Activated CD4-positive, alpha-beta T cell treated with anti-CD3 and anti-CD28 coated beads, Interleukin-2, amount 10 ng/mL, durations not matched to agents 7 days and 5 days (primary cell): ENCODE measurements at places on chromosomes 4 and X.

DNA sequence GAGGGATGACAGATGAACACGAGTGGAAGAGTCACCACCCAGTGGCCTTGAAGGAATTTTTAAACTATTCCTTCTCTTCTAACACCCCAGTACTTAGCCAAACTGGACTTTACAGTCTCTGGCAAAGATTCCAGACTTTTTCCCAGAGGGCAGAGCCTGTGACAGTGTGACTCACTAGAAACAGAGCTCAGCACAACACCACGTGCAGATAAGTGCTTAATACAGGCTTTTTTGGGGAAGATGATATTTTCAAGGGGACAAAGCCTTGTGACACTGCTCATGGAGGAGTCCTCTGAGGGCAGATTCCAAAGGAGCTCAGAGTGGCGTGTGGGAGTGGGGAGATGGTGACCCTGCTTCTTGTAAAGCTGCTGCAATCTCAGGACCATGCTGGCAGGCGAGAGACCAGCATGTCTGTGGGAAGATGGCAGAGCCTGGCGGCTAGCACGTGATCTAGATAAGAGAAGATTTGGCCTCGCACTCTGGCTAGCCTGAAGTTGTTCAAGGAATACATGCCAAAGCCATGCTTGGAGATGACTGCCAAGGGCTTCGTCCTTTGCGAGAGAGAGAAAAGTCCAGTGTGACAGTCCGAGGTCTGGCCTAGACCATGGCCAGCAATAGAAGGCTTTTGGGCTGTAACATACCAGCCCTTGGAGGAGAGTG lies 2.4 kb downstream of the RAB33A start:
- DNase-seq: no peak

DNA sequence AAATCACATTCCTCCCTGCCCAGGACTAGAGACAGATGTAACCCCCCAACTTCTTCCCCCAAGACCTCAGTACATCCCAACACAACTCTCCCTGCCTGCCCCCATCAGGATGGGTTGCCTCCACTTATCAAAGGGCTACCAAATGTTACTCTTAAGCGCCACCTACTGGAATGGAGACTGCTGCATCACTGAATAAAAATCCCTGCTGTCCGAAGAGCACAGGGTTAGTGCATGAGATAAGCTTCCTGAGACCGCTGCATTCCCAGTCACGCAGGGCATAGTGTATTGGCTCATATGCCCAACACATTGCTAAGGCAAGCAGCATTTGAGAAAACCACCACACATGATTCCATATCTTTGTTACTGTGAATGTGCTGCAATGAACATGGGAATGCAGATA lies 544.5 kb downstream of the PPP4R3C start:
- DNase-seq: peak; percentile 4

DNA sequence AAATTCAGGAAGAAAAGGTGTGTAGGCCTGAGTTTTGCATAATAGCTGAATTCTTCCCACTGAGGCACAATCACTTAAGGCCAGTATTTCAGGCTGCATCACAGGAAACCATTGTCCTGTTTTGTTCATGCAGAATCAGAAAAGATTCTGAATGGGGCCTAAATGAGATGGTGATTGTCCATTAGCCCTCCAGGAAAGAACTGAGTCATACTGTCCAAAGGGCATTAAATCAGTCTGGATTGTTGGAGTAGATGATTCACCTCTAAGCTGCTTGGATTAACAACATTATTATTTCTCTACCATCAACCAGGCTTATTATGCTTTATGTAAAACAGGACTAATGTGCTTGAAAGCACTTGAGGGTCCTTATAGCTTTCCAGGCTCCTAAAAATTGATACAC lies 36.2 kb downstream of the CT47B1 start:
- no peak for DNase-seq

DNA sequence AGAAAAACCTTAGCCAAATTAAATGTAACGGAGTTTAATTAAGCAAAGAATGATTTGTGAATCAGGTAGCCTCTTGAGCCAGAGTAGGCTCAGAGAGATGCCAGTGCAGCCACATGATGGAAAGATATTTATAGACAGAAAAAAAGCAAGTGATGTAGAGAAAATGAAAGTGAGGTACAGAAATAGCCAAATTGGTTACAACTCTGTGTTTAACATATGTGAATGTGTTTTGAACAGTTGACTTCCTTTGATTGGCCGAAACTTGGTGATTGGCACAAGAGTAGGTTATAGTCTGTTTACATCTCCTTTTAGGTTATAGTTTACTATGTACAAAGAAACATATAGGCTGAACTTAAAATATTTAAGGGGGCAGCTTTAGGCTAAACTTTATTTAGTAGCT lies 459.9 kb upstream of the BOD1L1 start:
- no peak for DNase-seq

- peak; percentile 6 for DNase-seq
Observed at GRCh38 chrX:38768079-38768478, 33.2 kb upstream of the MID1IP1 start.

- no peak for DNase-seq
Observed at GRCh38 chr4:1836650-1837049, 19.3 kb downstream of the LETM1 start.

DNA sequence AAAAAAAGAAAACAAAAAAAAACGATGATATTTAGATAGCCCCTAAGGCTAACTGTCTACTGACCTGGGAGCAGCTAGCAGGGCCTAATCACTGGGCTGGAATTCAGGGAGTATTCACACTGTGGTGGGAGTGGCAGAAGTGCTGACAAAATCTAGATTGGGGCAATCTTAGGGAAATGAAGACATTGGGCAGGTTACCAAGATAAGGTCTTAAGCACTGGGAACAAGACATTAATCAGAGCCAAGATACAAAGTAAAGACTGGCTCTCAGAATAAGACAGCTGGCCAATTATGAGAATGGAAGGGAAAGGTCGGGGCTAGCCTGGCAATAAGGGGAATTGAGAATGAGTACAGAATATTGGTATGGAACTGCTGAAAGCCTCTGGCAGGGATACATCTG lies 100.2 kb upstream of the GRIA3 start:
- DNase-seq: no peak
